HuH-7.5 (cell line): ENCODE measurements at places on chromosomes 4 and X.
A peak's percentile ranks its signal among the peaks of the same experiment; 100 is the strongest.

- no peak for DNase-seq
Observed at GRCh38 chr4:185728893-185729292, 83.1 kb downstream of the SORBS2 start.

GRCh38 chrX:105706041-105706440, 116.3 kb upstream of the NRK start:
- no peak for DNase-seq

- no peak for DNase-seq
Observed at GRCh38 chr4:67873116-67873515, 10.7 kb downstream of the TMPRSS11D start.

DNA sequence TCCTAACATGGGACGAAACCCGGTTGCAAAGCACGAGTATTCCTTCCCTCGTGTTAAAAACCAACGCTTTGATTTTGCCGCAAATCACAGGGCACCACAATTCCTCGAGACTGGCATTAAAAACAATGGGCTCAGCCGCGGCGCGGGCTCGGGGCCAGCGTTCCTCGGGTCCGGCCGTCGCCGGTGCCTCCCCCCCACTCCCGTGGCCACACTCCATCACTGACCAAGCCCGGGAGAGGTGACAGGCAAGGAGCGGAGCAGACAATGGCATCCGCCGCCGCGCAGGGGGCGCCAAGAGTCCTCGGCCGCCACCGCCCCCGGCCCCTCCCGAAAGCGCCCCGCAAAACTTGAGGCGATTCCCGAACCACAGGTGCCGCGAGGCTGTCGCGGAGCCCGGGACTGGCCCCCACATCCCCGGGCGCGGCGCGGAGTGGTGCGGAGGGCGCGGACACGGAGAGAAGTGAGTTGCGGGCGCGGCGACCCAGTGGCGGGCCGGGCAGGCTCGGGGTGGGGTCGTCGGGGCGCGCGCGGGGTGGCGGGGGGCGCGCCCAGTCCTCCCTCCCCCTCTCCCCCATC, 445 bp downstream of the AP1S2 start:
- DNase-seq, result peak; percentile 29

DNA sequence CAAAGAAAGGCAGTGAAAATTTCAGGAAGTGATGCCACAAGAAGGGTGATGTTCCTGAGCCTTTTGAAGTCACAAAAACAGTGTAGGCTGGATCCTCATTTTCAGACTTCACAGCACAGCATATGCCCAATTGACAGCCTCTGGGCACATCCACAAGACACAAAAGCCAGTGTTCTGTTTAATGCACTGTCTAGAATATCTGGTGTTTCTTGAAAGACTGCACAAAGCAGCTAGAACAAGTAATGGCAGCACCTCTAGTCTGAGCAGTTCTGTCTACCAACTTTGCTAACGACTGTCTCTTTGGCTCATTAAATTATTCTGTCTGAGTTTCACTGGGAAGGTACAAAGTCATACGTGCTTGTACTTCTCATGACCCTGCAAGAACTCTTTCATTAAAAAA, 417.1 kb upstream of the GALNT7 start:
- no peak for DNase-seq

DNA sequence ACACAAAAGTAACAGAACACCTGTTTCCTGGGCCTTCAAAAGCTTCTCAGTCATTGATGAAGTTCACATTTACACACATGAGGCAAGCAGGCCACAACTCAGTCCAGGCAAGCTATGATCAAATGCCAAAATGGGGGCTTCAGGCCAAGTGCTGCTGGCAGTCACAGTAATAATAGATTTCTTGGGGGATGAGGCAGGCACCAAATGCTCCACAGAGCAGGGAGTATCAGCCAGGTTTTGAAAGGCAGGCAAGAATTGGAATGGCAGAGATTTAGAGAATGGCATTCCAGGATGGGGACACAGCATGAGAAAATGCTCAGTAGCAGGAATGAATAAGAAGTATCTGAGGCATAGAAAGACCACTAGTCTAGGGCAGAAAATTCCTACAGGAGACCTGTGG, 52.8 kb downstream of the GRIA3 start:
- no peak for DNase-seq

GRCh38 chr4:161664740-161665139, 499.1 kb downstream of the FSTL5 start:
- DNase-seq, result no peak

DNA sequence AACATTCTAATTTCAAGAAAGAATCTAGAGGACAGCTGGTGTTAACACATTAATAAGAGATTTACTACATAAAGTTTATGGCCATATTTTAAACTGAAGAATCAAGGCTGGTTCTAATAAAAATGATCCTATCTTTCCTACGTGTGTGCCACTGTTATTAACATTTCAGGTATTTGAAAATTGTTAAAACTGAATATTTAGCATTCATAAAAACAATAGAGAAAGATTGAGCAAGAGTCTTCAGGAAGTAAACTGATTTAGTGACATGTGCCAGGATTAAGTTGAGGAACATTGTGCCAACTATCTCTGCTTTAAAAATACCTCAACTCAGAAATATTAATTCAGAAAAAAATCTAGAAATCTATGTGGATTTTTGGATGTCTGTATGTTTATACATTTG, 810.1 kb downstream of the FAT4 start:
- no peak for DNase-seq

DNA sequence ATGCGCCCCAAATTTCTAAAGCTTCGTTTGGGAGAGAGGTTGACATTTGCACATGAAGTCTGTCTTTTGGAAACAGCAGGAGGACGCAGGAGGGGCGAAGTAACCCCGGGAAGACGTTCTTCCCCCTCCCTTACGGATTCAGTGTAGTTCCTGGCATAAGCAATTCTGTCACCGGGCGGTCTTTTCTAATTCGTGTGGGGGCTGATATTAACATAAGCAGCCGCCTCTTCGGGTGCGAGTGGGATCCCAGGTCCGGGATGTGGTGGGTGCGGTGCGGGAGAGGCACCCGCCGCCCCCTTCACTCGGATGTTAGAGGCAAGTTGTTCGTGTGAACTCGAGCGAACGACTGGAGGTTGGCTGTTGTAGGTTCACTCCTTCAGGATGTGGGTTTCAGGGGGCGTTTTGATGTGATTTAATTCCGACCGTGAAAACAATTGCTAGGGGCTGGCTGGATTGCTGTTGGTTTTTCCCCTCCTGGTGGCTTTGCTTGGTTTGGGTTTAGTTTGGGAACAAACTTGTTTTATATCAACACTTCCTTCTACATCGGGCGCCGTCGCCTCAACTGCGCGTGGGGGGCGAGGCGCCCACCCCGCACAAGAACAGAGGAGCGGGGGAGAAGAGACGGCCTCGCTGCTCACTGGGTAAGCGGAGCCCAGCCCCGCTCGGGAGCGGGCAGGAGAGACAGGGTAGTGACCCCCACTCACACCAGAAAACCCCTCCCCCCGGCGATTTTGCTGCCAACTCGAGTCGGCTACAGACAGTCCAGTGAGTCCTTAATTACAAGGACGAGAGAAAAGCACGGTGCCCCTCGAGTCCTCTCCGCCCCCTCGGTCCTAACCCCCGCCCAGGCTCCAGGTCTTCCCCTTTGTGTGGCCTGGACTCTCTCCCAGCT, 2.9 kb upstream of the LEF1 start:
- DNase-seq, result no peak

- DNase-seq, result no peak
Observed at GRCh38 chrX:40077906-40078305, 19.9 kb downstream of the BCOR start.

DNA sequence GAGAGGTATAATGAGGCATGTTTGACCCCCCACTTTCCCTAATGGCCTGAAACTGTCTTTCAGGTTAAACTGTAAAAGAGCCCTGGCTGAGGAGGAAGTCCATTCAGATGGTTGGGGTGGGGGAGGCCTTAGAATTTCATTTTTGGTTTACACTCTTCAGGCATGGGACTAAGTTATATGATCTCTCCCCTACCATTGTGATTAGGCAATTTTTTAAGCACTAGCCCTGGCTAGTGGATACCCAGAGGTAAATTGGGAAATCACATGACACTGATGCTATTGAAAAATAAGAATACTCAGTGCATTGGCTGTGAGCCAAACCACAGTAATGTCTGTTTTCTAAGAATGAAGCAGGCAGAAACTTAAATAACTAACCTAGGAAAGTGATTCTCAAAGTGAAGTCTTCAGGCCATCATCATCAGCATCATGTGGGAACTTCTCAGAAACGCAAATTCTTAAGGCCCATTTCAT, 149.7 kb downstream of the RRAGB start:
- no peak for DNase-seq

DNA sequence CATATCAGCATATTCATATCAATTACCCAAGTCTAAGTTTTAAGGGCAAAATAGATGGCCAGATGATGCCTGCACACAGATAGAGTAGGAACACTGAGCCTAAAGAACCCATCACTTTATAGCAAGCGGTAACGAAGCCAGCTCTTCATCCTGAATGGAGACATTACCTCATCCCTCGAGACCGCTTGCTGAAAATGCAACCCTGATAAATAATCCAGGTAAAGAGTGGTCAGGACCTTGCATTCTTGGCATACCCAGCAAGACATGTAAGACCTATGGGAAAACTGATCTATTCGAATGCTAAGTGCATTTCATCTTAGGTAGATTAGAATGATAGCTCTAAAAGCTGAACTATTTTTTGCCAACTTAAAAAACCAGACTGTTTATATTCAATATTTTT, 25.3 kb downstream of the DCHS2 start:
- no peak for DNase-seq

- DNase-seq, result no peak
Observed at GRCh38 chrX:21847342-21847741, 7.9 kb downstream of the MBTPS2 start.

GRCh38 chr4:145216535-145216934, 36.1 kb upstream of the OTUD4 start:
- no peak for DNase-seq

DNA sequence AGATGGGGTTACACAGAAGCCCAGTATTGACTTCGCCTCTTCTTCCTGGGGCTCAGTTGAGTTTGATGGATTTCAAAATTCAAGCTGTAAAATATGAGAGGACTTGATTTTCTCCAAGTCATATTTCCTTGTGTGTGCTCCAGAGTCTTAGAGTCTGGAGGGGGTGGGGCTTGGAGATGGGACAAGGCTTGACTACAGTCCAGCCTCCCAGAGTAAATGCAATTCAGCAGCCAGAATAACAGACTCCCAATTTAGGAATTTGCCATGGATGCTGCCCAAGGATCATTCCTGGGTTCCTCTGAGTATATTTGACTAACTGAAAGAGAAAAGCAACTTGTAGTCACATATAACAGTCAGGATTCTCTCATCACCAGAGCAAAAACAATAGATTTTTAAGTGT, 53.7 kb upstream of the RBPJ start:
- no peak for DNase-seq

- no peak for DNase-seq
Observed at GRCh38 chr4:41388080-41388479, 131.4 kb downstream of the UCHL1 start.

GRCh38 chr4:181427076-181427475, 816.1 kb upstream of the TENM3 start:
- no peak for DNase-seq
